ENCODE measurements at places on chromosomes 1 and 21.

- no peak for DNase-seq
Measured at GRCh38 chr1:243264717-243265116, 8.9 kb downstream of the SDCCAG8 start.

DNA sequence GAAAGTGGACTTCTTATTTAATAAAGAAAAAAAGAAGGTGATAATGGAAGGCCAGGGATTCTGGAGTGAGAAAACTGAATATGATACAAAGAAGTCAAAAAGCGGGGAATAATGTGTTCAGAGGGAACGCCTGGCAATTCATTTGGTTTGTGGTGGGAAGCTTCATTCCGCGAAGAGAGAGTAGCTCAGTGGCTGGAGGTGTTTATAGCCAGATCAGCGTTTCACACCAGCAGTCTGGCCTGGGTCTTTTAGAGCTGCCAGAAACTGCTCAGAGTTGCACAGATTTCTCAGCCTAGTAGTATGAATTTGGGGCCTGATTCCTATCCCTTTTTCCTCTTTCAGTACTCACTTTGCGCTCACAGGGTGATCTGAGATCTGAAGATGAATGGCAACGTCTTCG, 67.8 kb upstream of the IPO9 start:
- DNase-seq = no peak

DNA sequence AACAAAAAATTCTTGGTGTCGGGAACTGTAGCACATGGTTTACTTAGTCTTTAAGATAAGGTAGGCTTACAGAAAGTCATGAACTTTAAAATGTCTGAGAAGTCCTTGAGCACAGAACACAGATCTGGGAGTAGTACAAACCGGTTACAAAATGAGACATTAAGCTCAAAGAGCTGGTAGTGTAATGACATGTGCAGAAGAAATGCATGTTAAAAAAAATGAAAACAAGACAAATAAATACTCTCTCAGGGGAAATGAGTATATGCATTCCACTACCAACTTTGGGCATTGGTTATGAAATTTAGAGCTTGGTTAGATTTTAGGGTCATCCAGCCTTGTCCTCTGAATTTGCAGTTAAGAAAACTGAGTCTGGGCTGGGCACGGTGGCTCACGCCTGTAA, 91.5 kb upstream of the F3 start:
- DNase-seq = no peak

- DNase-seq = no peak
Measured at GRCh38 chr1:71721532-71721931, 560.8 kb downstream of the NEGR1 start.

DNA sequence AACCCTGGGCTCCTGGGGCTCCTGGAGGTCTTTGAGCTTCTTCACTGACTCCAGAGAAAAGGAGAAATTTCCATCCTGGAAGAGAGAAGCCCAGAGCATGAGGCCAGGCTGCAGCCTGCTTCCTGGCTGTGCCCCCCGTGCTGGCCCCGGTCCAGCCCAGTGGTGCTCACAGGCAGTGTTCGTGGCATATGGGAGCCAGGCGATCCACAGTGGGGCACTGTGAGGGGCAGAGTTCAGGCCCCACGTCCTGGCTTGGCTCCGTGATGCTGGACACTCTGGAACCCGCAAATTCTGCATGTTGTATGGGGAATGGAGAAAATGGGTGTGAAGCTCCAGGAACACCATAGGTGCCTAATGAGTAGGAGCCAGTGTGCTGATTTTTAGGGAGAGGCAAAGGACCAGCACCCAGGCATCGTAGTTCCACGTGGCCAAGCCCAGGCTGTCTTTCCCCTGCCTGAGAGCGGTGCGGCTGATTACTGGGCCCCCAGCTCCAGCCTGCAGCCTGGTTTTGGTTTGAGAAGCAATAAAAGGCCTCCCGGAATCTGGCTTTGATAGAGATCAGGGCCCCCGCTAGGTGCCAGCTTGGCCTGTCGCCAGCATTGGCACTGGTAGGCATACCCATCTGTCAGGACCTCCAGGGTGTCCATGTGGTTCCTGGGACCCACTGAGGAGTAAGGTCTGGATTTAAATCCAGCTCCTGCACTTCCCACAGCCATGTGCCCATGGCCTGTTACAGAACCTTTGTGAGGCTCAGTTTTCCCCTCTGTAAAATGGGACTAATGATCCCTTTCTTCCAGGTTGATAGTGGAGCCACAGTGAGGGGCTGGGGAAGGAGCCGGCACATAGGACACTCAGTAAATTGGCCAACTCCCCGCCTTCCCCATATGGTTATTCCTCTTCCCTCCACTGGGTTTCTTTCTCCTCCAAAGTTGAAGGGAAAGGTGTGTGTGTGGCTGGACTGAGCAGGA, 725 bp downstream of the GUCA2A start:
- DNase-seq = no peak

DNA sequence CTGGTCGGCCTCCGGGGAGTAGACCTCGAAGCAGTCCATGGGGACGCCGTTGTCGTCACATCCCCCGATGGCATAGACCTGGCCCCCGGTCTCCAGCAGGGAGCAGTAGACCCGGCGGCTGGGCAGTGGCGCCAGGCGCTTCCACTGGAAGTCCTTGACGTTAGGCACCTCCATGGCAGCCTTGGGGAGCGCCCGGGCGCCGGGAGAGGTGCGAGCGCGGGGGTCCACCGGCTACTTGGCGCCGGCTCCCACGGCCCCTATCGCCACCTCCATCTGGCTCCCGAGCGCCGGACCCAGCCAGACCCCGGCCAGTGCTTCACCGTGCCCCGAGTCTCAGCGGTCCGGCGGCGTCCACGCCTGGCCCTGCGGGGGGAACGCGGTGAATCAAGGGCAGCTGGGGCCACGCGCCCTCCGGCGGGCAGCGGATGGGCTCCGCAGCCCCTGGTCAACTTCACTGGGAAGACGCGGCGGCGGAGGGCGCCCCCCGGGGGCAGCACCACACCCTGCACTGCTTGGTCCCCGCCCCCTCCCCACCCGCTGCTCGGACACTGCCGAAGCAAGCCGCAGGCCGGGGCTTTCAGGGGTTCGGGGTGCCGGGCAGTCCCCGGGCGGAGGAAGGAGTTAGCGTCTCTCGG, 13.2 kb downstream of the KLHDC8A start:
- DNase-seq = no peak

- DNase-seq = no peak
Measured at GRCh38 chr1:201505503-201505890, 1.4 kb downstream of the CSRP1 start.

- peak; percentile 36 for DNase-seq
Measured at GRCh38 chr1:89523572-89524368, 859 bp upstream of the LRRC8B start.

GRCh38 chr1:19815801-19816736, 986 bp upstream of the RNF186 start:
- no peak for DNase-seq

DNA sequence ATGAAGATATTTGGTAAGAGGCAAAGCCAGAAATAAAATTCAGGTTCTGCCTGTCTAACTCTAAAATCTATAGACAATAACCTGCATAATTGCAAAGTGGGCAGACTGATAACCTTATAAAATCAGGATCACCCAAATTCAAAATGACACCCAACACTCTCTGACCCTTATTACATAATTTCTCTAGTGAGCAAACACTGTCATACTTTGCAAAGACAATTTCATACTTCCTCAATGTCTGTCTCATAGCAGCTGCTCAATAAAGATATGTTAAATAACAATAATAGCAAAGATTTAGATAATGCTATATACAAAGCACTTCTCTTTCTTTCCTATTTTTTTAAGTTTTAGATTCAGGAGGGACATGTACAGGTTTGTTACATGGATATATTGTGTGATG, 118.5 kb downstream of the UCHL5 start:
- DNase-seq = no peak

DNA sequence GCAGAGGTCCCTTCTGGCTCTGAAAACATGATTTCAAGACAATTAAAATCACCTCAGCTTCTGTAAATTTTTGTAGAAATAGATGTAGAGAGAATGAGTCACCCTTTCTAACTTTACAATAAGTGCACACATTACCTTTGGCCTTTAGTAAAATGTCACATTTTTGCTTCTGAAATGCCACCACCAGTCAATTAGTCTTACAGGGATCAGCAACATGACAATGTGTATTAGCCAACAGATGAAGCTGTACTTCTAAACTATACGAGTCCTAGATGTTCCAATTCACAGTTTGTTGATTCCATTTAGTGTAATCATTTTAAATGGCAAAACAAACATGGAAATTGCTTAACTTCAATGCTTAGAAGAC, 23.1 kb downstream of the C21orf91 start:
- DNase-seq = no peak

GRCh38 chr1:212612041-212612961, 3.7 kb downstream of the ATF3 start:
- DNase-seq = no peak

DNA sequence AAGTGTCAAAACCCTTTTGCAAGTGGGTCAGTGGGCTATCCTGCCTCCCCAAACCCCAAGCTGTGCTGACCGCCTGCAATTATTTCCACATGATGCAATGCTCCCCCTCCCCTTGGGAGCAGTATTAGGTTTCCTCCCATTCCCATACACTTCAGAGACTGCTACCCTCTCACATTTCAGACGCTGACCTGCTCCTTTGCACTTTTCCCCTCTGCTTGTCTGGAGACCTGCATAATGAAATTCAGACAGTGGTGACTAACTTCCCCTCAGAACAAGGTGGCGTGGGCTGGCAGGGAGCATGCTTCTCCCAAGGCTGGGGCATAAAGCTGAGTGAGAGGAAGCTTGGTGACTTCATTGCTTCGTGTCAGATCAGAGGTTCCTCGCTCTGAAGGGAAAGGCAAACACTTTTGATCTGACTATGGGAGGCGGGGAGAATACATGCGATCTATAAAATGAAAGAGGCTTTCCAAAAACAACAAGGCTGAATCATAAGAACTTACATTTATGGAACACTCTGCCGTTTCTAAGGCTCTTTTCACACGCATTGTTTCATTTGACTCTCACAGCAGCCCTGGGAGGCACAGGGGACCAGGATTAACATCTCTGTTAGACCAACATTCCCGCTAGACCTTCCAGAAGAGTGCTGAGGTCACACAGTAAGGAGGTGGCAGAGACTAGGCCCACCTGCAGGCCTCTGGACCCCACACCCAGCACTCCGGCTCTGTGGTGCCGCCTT, 27.5 kb upstream of the ROR1 start:
- DNase-seq = no peak

DNA sequence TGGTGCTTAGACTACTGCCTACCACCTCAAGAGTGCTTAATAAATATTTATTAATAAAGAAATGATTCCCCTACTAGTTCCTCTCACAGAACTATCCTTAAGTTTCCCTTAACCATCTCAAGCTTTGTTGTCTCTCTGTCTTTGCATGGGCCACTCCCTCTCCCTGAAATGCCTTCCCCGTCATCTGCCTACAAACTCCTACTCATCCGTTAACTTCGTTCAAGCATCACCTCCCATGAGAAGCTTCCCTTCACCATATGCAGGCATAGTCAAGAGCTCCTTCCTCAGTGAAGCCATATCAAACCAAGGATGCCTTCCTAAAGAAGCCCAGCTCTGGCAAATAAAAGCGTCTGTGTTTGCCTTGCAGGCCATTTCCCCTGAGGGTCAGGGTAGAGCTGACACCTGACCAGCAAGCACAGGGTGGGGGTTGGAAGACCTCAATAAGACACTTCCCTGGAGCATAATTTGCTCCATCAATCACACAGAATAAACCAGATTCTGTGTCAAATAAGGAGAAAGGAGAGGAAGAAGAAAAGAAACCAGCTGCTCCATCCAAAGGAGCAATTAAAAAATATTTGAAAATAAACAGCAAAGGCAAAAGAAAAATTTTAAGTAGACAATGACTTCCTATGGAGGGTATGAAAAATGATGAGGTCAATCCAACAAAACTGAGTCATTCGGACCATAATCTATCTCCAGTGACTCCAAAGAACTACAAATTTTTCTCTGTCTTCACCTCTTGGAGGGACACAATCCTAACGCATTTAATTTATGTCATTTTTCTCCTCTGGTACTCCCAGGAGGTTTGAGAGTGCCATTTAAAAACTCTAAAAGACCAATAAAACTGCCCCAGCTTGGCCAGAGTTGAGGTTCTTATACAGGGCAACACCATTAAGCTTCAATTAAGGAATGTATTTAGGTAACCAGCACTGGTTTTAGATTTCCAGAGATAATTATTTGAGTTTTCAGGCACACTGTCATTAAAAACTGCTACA, 303.6 kb downstream of the KCNH1 start:
- DNase-seq = no peak

DNA sequence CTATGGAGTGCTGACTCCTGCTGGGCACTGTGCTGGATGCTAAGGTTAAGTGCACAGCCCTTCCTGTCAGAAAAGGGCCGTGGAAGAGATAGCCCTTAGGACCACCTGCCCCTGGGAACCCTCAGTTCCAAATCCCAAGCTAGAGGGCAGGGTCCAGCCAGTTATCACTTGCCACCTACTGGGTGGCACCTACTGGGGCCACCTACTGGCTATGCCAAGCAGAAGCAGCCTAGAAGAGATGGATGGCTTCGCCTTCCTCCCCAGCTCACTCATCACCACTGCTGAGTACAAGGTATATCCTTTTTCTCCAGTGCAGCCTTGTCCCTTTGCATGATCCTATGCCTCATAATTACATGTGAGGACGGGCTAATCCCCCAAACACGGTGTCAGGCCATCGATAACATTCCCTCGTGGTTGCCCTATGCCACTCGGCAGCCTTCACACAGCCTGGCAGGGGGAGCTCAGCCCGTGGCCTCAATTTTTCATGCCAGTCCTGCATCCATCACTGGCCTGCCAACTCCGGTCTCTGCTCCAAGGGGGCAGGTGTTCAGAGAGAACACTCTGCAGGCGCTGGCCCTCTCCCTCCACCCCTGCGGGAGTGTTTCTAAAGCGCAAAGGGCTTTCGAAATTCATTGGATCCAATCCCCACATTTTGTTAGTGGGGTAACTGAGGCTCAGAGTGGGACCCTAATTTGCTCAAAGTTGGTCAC, 49.0 kb downstream of the SYT2 start:
- no peak for DNase-seq

DNA sequence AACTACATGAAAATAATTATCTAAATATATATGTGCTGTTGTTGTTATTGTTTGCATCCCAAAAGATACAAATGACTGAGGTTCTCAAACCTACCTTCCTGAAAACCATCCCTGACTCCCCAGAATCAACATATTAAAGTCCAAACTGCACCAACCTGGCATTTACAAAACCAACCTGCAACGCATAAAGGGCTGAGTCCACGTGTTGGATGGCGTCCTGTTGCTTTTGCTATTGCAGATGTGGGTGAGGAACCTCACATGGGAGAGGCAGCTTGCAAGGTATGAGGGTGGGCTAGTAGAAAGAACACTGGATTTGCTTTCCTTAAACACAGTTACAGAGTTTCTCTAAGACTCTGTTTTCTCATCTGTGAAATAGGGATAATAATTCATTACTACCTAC, 1.5 kb upstream of the C8B start:
- DNase-seq = no peak

GRCh38 chr1:236808564-236809130, 13.6 kb downstream of the MTR start:
- DNase-seq = no peak

DNA sequence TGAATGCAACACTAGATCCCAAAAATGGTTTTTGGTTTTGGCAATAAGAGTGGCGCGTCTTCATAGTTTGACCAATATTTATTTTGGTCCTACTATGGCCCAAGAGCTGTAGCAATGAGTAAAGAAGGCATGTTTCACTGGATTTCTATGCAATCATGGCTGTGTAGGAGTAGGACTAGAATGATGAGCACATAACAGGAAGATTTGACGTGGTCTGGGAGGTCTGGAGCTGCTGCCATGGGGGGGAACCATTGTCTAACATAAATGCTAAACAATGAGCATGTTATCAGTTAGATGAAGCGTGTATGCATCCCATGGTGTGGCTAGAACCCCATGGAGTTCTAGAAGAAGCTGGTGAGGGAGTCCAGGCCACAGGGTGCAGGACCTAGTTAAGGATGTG, 38.3 kb downstream of the OLIG1 start:
- no peak for DNase-seq

All from breast epithelium (tissue), 4 donors.